ENCODE measurements at places on chromosomes 3 and 15.

DNA sequence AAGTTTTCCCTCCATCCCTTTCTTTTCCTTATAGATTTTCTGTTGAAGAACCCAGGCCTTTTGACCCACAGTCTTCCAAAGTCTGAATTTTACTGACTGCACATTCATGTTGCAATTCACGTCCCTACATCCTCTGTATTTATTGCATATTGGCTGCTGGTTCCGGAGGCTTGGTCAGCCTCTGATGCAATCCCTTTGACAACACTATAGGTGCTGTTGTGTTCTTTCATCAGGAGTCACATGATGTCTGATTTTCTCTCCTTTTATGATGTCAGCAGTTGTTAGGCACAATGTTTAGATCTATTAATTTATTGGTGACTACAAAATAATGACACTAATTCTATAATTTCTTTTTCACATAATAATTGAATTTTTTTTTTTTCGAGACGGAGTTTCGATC is 8.7 kb downstream of the CYP1A1 start:
- no peak for DNase-seq

DNA sequence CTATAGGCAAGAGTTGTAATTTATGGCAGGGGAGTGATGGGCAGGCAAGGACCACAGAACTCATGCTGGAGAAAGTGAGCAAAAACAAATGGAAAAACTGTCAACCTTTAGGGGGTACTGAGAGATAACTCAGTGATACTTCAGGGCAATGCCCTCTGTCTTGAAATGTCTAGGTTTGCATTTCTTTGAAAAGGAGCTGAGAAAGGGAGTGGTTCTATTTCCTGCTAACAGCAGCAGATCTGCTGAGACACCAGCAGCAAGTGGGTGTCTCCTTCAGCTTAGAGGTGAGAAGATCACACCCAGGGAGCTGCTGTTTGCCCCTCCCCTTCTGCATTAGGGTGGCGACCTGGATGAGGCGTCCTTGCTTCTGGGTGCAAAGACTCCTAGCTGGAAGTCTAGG is 42.3 kb upstream of the XIRP1 start:
- DNase-seq, result peak; percentile 46

DNA sequence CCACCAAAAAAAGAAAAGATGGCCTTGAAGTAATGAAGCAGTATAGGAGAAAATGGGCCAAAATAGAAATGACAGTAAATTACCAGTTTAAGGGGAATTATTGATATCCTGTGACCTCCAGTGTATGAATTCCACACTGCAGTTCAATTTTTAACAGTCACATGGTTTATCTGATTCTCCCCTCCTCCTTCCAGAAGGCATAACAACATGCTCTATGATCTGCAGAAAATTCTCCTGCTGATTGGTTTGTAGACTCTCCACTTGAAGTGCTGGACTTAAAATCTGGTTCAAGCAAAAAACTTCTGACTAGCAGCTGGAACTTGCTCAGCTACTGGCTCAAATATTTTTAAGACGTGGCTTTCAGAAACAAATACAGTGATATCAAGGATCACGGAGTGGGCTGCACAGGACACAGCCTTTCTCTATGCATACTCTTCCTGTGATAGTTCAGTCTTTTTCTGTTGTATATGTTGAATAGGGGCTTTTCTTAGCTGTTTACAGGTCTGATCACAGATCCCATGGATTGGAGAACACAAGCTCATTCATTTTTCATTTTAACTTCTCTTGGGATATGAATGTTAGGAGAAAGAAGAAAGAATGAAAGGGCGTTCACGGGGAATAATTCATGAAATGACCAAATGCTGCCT is 211.5 kb downstream of the LSAMP start:
- DNase-seq, result no peak

DNA sequence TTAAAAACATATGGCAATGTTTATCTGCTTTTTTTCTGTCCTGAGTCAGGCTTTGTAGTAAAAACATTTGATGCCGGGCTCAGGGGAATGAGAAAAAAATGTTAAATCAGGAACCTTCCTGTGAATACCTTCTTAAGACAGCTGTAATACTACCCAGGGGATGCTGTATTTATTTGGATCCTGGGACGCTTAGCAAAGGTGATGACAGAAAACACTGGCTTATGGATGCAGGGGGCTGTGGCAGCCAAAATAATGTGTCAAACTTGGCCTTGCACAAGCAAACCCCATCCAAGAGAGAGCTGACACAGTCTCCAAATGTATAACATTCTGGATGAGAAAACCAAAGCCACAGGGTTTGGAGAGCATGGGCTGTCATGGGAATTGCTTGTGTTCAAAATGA is 438.2 kb upstream of the PROK2 start:
- DNase-seq, result no peak

DNA sequence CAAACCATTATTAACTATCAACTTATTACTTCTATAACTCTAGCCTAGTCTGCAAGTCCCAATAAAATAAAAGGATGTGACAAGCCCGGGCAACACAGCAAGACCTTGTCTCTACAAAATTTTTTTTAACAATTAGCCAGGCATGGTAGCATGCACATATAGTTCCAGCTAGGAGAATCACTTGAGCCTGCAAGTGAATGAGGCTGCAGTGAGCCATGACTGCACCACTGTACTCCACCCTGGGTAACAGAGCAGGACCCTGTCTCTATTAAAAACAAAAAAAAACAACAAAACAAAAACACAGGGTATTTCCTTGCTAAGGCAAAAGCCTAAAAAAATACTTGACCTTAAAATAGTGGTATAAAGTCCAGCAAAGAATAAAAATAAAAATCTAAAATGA is 31.4 kb downstream of the ANKRD28 start:
- DNase-seq, result no peak

- DNase-seq, result no peak
These were observed 121.9 kb downstream of the CHST2 start for GRCh38 chr3:143241481-143241951.

- DNase-seq, result peak; percentile 23
These were observed 11.8 kb downstream of the KLF13 start for GRCh38 chr15:31338318-31338878.

DNA sequence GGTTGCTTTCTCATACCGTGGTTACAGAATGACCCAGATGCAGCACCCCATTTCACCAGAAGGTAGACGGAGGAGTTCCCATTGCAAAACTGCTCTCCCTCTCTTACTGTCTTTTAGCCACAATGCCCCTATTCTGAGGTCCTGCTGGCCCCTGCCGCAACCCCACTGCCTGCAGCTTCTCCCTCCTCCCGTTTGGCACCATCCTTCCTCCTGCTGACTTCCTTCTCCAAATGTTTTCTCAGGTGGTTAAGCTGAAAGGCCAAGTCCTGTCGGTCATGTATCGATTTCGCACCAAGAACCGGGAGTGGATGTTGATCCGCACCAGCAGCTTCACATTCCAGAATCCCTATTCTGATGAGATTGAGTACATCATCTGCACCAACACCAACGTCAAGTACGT is 132.3 kb upstream of the ABHD17C start:
- no peak for DNase-seq

GRCh38 chr15:38127306-38127771 is 125.3 kb upstream of the SPRED1 start:
- DNase-seq, result no peak

GRCh38 chr15:45842151-45842550 is 207.3 kb downstream of the SQOR start:
- DNase-seq, result no peak

- DNase-seq, result no peak
These were observed 321.8 kb upstream of the MME start for GRCh38 chr3:154758109-154758868.

GRCh38 chr15:85430406-85431204 is 50.2 kb downstream of the AKAP13 start:
- DNase-seq, result peak; percentile 37

- no peak for DNase-seq
These were observed 141.3 kb upstream of the ATP2B2 start for GRCh38 chr3:10646531-10647335.

DNA sequence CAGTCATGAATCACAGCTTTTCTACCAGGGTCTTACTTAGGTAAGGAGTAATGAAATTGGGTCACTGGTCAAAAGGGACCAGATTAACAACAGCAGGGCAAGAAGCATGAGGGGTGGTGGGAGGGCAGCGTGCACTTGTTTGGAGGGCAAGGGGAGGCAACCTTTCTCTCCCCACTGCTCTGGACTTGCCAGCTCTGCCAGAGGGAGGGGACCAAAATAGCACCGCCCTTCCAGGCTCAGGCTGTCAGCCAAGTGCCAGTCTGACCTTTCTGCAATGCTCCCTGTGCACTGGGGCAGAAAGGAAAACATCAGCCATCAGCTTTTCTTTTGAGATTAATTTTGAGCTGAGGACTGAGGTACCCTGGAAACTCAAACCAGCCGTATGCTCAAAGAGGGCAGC is 4.5 kb upstream of the ULK3 start:
- DNase-seq, result no peak

GRCh38 chr15:42576040-42576594 is 711 bp downstream of the STARD9 start:
- DNase-seq, result no peak

GRCh38 chr3:11236588-11237461 is 35.4 kb upstream of the ATG7 start:
- peak; percentile 89 for DNase-seq

GRCh38 chr3:194731506-194732073 is 45.9 kb downstream of the FAM43A start:
- no peak for DNase-seq

All from activated CD8-positive, alpha-beta T cell treated with anti-CD3 and anti-CD28 coated beads for 36 hours (primary cell).